Stimulated activated CD4-positive, alpha-beta T cell treated with anti-CD3 and anti-CD28 coated beads, Interleukin-15, amount 100 ng/mL, for 48 hours (primary cell): ENCODE measurements at places on chromosomes 5 and 9.

GRCh38 chr5:55668356-55668755 lies 43.8 kb downstream of the SLC38A9 start:
- no peak for DNase-seq

- DNase-seq, result no peak
Measured at GRCh38 chr5:157269165-157269671, 3.3 kb downstream of the CYFIP2 start.

GRCh38 chr5:95382801-95383200 lies 8.4 kb upstream of the FAM81B start:
- no peak for DNase-seq

GRCh38 chr5:72501488-72501887 lies 5.7 kb downstream of the ZNF366 start:
- DNase-seq, result no peak

- DNase-seq, result no peak
Measured at GRCh38 chr9:98066235-98066634, 9.7 kb downstream of the NANS start.
